ENCODE measurements at places on chromosomes 13 and 19. TPM values are rescaled to one million over a fixed set of nuclear protein-coding genes. Genes with fewer than 3 reads are reported as not detected.

Gene ZNF724
- total RNA-seq: 11.6 TPM

Gene MEX3D
- total RNA-seq: 50.2 TPM

Gene TPRX2
- total RNA-seq: not detected

Gene PLIN5
- total RNA-seq: not detected

Gene TEX101
- total RNA-seq: not detected

Gene SULT2A1
- not detected for total RNA-seq
